Ovary (tissue), 10 donors: ENCODE measurements at places on chromosomes 2 and 18. TPM values are rescaled to one million over a fixed set of nuclear protein-coding genes. Genes with fewer than 3 reads are reported as not detected.

Gene NRP2
- 111 TPM for polyA plus RNA-seq

Gene DOK6
- polyA plus RNA-seq, result 3.9 TPM

Gene CKAP2L
- 0.15 TPM for polyA plus RNA-seq

Gene VWA3B
- polyA plus RNA-seq, result 0.82 TPM

Gene SCN3A
- polyA plus RNA-seq, result 1.3 TPM

Gene IL18RAP
- 0.17 TPM for polyA plus RNA-seq

Gene LGALSL
- polyA plus RNA-seq, result 6.8 TPM

Gene PLGLB1
- polyA plus RNA-seq, result 2.7 TPM

Gene DSG2
- polyA plus RNA-seq, result 13.7 TPM

Gene VPS4B
- polyA plus RNA-seq, result 18.6 TPM

Gene PPP1CB
- 90.9 TPM for polyA plus RNA-seq

Gene ST6GAL2
- 0.76 TPM for polyA plus RNA-seq

Gene CYP27C1
- 0.07 TPM for polyA plus RNA-seq

DNA sequence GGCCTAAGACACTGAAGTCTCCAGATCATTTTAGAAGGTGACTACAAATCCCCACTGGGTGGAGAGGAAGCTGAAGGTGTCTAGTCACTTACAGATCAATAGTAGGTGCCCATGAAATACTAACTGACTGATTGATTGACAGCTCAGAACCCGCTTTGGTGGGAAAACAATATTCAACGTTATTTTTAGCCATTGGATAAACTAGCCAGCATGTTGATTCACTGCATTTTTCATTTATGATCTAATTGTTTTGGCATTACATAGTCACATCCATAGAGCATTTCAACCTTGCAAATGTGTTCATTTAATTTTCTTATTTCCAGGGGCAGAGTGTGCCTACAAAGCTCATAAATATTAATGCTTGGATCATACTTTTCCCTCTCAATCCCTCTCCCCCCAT is 162.3 kb downstream of the MREG start:
- DNase-seq, result no peak
- H3K4me3 ChIP-seq, result no peak overlapping the region
- H3K27me3 ChIP-seq, result no peaks in the 10 kb centered on the region
- no peak overlapping the region for H3K27ac ChIP-seq
- peaks cover 2% of the 10 kb centered on the region for H3K4me1 ChIP-seq

DNA sequence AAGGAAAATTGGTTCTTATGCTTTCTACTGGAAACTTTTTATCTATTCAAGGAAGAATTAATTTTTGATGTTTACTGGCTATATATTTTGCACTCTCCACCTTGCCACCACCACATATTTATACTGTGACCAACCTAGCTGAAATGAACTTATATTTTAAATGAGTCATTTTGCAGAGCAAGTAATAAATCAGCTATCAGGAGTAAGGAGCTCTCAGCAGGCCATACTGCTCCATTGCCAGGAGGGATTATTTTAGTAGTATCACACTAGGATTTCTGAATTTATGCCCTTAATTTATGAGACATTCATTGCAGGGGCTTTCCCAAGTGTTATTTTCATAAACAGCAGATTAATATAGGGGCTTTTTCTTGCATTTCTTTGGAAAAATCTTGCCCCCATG is 125.8 kb upstream of the CYP1B1 start:
- no peak overlapping the region for H3K4me3 ChIP-seq
- peaks cover 19% of the 10 kb centered on the region for H3K4me1 ChIP-seq
- H3K27ac ChIP-seq, result no peak overlapping the region
- no peaks in the 10 kb centered on the region for H3K27me3 ChIP-seq
- DNase-seq, result no peak

- H3K4me1 ChIP-seq, result no peaks in the 10 kb centered on the region
- no peaks in the 10 kb centered on the region for H3K27me3 ChIP-seq
- H3K27ac ChIP-seq, result no peak overlapping the region
- DNase-seq, result no peak
These were observed 898.7 kb downstream of the BCL11A start for GRCh38 chr2:59654710-59655109.

DNA sequence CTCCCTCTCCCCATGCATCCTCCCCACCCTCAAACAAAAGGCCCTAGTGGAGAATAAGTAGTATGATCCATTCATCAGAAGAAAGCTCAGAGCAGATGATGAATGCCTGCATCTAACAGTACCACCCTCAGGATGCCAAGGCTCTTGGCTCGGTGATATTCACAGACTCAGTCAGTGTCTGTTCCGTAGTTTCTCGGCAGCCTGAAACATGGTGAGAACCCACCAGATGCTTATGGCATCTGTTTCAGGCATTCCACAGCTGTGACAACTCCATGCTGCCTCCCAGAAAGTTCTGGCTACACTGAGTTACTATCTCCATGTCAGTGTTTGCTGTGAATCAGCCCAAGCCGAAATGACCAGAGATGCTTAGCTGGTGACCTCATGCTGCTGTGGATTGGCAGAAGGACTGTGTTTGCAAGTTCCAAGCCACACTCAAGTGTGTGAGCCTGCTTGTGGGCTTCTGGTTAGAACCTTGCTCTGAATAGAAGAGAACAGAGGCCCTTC is 83.9 kb downstream of the WDSUB1 start:
- no peaks in the 10 kb centered on the region for H3K27me3 ChIP-seq
- no peak for DNase-seq
- no peaks in the 10 kb centered on the region for H3K4me1 ChIP-seq
- no peak overlapping the region for H3K27ac ChIP-seq
- H3K4me3 ChIP-seq, result no peak overlapping the region

GRCh38 chr2:23092831-23093230 is 292.1 kb upstream of the KLHL29 start:
- no peaks in the 10 kb centered on the region for H3K4me1 ChIP-seq
- DNase-seq, result no peak
- H3K4me3 ChIP-seq, result no peak overlapping the region
- no peaks in the 10 kb centered on the region for H3K36me3 ChIP-seq
- H3K27me3 ChIP-seq, result no peaks in the 10 kb centered on the region

GRCh38 chr2:28444956-28445355 is 50.9 kb upstream of the PLB1 start:
- H3K4me1 ChIP-seq, result no peaks in the 10 kb centered on the region
- H3K27ac ChIP-seq, result no peak overlapping the region
- no peak overlapping the region for H3K4me3 ChIP-seq
- H3K36me3 ChIP-seq, result no peaks in the 10 kb centered on the region

- peaks cover 4% of the 10 kb centered on the region for H3K4me1 ChIP-seq
- DNase-seq, result no peak
- no peak overlapping the region for H3K27ac ChIP-seq
- H3K27me3 ChIP-seq, result no peaks in the 10 kb centered on the region
These were observed 146.1 kb downstream of the PRPF40A start for GRCh38 chr2:152571048-152571766.

GRCh38 chr18:1578505-1578904 is 673.8 kb downstream of the ADCYAP1 start:
- H3K36me3 ChIP-seq, result no peaks in the 10 kb centered on the region
- H3K4me1 ChIP-seq, result no peaks in the 10 kb centered on the region
- no peak overlapping the region for H3K4me3 ChIP-seq

GRCh38 chr2:30404319-30405259 is 42.5 kb upstream of the LCLAT1 start:
- H3K27me3 ChIP-seq, result no peaks in the 10 kb centered on the region
- H3K4me3 ChIP-seq, result no peak overlapping the region
- peaks cover 28% of the 10 kb centered on the region for H3K4me1 ChIP-seq
- peak; percentile 75 for DNase-seq
- H3K36me3 ChIP-seq, result no peaks in the 10 kb centered on the region
- peak overlapping the region; percentile 66 for H3K27ac ChIP-seq

DNA sequence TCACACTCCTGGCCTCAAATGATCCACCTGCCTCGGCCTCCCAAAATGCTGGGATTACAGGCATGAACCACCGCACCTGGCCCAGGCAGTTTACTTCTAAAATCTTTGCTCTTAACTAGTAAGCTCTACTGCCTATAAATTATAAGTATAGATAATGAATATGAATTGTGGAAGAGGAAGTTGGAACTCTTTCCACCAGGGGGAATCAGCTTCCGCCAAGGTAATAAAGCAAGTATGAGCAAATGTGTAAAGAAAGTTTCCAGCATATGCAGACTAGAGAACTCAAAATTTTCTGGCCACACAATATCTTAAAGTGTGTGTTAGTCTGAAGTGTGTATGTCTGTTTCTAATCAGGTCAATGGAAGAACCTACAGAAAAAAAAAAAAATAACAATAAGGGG is 68.1 kb downstream of the RMDN2 start:
- no peak overlapping the region for H3K27ac ChIP-seq
- no peaks in the 10 kb centered on the region for H3K4me1 ChIP-seq
- H3K27me3 ChIP-seq, result no peaks in the 10 kb centered on the region

DNA sequence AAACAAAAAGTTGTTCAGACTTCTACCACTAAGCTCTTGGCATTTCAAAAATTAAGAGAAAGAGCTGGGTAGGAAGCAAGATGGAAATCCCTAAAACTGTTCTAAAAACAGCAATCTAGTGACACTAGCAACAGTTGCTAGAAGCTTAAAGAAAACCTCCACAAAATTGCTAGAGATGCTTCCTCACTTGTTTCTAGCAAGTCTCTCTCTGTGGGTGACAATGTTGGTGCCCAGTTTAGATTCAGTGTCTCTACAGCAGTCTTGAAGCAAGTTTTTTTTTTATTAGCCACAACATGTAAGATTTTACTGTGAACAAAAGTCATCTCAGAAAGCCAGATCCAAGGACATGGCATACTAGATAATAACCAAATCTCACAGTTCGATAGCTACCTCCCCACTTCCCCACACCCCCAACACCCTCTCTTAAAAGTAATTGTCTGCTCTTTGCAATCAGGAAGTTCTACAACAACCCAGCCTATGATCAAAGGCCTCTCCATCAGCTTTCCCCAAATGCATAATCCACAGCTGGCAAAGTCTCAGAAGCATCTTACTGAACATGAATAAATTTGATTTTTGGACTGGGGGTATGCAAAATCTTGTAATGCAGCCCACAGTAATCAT is 70.0 kb downstream of the ANKRD44 start:
- no peak overlapping the region for H3K27ac ChIP-seq
- DNase-seq, result no peak
- no peaks in the 10 kb centered on the region for H3K36me3 ChIP-seq
- H3K4me3 ChIP-seq, result no peak overlapping the region
- H3K4me1 ChIP-seq, result no peaks in the 10 kb centered on the region

- peak; percentile 16 for DNase-seq
- H3K4me3 ChIP-seq, result no peak within 1 kb of the TSS
- no peaks in the 10 kb centered on the region for H3K4me1 ChIP-seq
- no peak within 1 kb of the TSS for H3K27ac ChIP-seq
- H3K36me3 ChIP-seq, result no peaks in the 10 kb centered on the region
These were observed at the start of gene GPR35 for GRCh38 chr2:240624950-240625621. Gene GPR35, plus strand, starts transcription at chr2:240625480. Its CDS starts 4,473 bp downstream, at chr2:240629953.

DNA sequence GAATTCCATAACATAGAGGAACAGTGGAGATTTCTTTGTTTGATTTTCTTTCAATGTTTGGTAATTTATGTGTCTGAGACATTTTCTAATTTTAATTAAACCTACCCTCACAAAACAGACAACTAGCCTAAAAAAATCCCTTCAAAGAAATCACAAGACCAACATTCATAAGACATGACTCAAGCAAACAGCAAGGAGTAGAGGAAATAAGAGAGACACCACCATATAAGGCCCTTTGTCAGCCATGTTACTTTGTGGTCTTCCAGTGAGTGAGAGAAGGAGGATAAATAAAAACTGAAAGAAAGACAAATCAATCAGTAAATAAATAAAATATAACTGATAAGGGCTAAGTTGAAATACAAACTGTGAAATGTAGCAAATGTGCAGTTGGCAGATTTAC is 830.8 kb upstream of the SLC39A10 start:
- no peaks in the 10 kb centered on the region for H3K4me1 ChIP-seq
- no peak overlapping the region for H3K27ac ChIP-seq
- no peak overlapping the region for H3K4me3 ChIP-seq
- no peaks in the 10 kb centered on the region for H3K27me3 ChIP-seq

DNA sequence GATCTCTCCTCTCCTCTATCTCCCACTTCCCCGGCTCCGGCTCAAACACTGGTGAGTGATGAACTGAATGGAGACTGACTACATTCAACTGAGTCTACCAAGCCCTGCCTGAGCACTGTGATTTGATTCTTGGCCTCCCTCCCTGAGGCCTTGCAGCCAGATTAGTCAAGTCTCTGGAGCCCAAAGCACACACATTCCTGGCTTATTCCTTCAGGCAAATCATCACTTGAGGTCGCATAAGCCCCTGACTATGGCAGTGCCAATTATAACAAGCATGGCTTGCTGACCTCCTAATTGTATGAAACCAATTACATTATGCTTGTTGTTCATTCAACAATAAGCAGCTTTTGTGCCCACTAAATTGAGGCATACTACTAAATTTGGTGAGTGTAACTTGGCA is 34.6 kb downstream of the EFEMP1 start:
- H3K4me1 ChIP-seq, result peaks cover 12% of the 10 kb centered on the region
- no peak for DNase-seq
- H3K36me3 ChIP-seq, result no peaks in the 10 kb centered on the region
- no peak overlapping the region for H3K4me3 ChIP-seq

GRCh38 chr2:214569419-214570035 is 158.7 kb downstream of the VWC2L start:
- no peak for DNase-seq
- H3K27ac ChIP-seq, result no peak overlapping the region
- H3K4me3 ChIP-seq, result no peak overlapping the region
- no peaks in the 10 kb centered on the region for H3K4me1 ChIP-seq
- H3K36me3 ChIP-seq, result no peaks in the 10 kb centered on the region

- H3K36me3 ChIP-seq, result no peaks in the 10 kb centered on the region
- H3K4me3 ChIP-seq, result no peak overlapping the region
- no peak overlapping the region for H3K27ac ChIP-seq
- no peaks in the 10 kb centered on the region for H3K27me3 ChIP-seq
These were observed 84.5 kb upstream of the TLK1 start for GRCh38 chr2:171244970-171245782.

- no peaks in the 10 kb centered on the region for H3K27me3 ChIP-seq
- H3K4me1 ChIP-seq, result peaks cover 9% of the 10 kb centered on the region
- no peak overlapping the region for H3K4me3 ChIP-seq
These were observed 89.2 kb downstream of the NFATC1 start for GRCh38 chr18:79484661-79485621.

GRCh38 chr2:198045227-198045626 is 240.8 kb downstream of the PLCL1 start:
- DNase-seq, result no peak
- H3K36me3 ChIP-seq, result no peaks in the 10 kb centered on the region
- H3K4me3 ChIP-seq, result no peak overlapping the region
- H3K27ac ChIP-seq, result no peak overlapping the region
- H3K4me1 ChIP-seq, result peaks cover 3% of the 10 kb centered on the region

DNA sequence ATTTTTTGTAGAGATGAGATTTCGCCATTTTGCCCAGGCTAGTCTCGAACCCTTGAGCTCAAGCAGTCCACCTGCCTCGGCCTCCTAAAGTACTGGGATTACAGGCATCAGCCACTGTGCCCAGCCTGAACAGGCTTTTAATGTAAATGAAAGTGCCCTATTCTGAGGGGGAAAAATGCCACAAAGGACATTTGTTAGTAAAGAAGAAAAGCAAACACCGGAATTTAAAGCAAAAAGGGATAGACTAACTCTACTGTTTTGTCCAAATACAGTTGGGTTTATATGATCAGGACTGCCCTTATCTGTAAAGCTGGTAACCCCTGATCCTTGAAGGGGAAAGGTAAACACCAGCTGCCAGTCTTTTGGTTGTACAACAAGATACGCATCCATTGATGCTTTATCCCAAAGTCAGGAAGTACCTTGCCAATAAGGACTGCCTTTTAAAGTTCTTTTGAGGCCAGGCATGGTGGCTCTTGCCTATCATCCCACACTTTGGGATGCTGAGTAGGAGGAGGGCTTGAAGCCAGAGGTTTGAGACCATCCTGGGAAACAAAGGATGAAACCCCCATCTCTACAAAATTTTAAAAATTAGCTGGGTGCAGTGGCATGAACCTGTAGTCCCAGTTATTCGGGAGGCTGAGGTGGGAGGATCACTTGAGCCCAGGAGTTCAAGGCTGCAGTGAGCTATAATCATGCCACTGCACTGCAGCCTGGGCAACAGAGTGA is 13.1 kb downstream of the CLEC4F start:
- H3K4me1 ChIP-seq, result no peaks in the 10 kb centered on the region
- no peaks in the 10 kb centered on the region for H3K27me3 ChIP-seq
- no peak overlapping the region for H3K27ac ChIP-seq
- no peak overlapping the region for H3K4me3 ChIP-seq
